ENCODE measurements at places on chromosomes 7 and 10.
A peak's percentile ranks its signal among the peaks of the same experiment; 100 is the strongest.

GRCh38 chr7:4729266-4729665 lies 46.2 kb upstream of the AP5Z1 start:
- no peak for DNase-seq

- DNase-seq: peak; percentile 52
Observed at GRCh38 chr7:100568176-100568895, 5.4 kb downstream of the SAP25 start.

GRCh38 chr7:55546814-55547213 lies 25.5 kb downstream of the VOPP1 start:
- no peak for DNase-seq

- DNase-seq: no peak
Observed at GRCh38 chr7:31058122-31058521, 6.0 kb downstream of the ADCYAP1R1 start.

- DNase-seq: no peak
Observed at GRCh38 chr10:8235253-8236027, 181.0 kb downstream of the GATA3 start.

GRCh38 chr7:107638594-107638993 lies 22.0 kb upstream of the SLC26A4 start:
- DNase-seq: peak; percentile 91

DNA sequence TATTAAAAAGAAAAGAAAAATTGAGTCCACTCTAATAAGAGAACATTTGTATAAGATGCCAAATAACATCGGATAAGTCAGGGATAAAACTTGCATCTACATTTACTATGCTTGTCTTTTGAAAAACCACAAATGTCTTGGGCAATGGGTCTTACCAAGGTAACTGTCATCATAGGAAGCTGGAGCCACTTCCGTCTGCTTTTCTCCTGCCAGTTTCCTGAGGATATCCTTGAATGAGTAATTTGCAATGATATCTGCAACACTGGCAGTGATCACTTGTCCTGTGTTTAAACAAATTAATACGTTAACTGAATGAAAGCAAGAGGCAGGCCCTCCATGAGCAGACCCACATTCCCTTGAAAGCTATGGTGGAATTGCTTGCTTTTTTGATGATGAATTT lies 47.3 kb downstream of the ITGA8 start:
- DNase-seq: no peak

DNA sequence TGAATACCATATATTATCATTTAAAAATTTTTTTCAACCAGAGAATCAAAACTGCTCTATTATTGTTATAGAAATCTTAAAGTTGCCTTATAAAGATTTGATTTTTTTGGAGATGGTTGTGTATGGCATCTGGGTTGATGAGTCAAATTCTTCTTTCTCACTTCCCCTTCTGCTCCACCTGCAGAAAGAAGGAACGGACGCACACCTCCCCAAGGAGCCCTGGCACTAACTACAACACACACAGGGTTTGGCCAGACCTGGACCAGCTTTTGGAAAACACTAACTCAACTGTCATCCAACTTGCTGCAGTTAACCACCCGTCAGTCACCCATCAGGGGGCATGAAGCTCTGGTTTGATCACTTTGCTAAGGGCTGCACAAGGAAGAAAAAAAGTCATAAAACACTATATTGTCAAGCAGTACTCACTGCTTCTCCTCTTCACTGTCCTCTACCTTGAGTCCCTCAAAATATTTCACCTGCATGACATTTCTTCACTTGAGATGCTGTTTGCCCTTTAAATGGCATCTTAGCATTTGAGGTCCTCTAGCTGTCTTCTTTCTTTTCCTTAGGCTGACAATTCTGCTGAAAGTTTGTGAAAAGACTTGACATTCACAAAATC lies 266.7 kb upstream of the PHF14 start:
- peak; percentile 81 for DNase-seq

GRCh38 chr10:5545778-5546710 lies 21.3 kb downstream of the CALML3 start:
- no peak for DNase-seq

GRCh38 chr7:43439631-43440401 lies 143.1 kb upstream of the STK17A start:
- peak; percentile 83 for DNase-seq

GRCh38 chr7:18027628-18028027 lies at the start of gene PRPS1L1:
TSS of gene PRPS1L1 (minus strand) at chr7:18027846.
- DNase-seq: no peak

GRCh38 chr7:157320608-157320980 lies 16.2 kb upstream of the DNAJB6 start:
- no peak for DNase-seq

GRCh38 chr7:106542550-106543220 lies 118.3 kb downstream of the CCDC71L start:
- DNase-seq: peak; percentile 82

DNA sequence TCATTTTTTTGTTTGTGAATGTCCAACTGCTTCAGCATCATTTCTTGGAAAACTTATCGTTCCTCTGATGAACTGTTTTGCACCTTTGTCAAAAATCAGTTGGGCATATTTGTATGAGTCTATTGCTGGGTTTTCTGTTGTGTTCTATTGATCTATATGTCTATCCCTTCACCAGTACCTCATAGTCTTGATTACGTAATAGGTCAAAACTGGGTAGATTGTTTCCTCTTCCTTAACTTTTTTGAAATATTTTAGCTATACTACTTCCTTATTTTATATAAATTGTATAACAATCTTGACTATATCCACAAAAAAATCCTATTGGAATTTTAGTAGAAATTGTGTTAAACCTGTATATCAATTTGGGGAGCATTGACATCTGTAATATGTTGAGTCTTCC lies 104.1 kb upstream of the PALS2 start:
- DNase-seq: no peak

DNA sequence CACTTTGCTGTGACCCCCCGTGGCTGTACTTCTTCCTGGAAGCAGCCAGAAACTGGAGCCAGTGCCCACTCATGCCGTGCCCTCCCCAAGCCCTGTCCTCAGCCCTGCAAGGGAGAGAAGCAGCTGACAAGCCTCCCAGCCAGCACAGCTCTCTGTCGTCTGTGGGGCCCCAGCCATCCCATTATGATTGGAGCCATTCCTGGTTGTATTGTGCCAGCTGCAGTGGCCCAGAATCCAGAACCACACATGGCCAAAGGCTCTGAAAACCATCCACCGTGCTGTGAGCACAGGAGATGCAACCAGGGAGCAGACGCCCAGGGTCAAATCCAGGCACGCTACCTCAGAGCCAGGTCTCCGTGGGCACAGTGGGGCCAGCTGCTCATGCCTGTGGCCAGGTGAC lies 18.7 kb downstream of the GRID2IP start:
- DNase-seq: no peak

- no peak for DNase-seq
Observed at GRCh38 chr7:29937132-29937531, 52.5 kb downstream of the SCRN1 start.

DNA sequence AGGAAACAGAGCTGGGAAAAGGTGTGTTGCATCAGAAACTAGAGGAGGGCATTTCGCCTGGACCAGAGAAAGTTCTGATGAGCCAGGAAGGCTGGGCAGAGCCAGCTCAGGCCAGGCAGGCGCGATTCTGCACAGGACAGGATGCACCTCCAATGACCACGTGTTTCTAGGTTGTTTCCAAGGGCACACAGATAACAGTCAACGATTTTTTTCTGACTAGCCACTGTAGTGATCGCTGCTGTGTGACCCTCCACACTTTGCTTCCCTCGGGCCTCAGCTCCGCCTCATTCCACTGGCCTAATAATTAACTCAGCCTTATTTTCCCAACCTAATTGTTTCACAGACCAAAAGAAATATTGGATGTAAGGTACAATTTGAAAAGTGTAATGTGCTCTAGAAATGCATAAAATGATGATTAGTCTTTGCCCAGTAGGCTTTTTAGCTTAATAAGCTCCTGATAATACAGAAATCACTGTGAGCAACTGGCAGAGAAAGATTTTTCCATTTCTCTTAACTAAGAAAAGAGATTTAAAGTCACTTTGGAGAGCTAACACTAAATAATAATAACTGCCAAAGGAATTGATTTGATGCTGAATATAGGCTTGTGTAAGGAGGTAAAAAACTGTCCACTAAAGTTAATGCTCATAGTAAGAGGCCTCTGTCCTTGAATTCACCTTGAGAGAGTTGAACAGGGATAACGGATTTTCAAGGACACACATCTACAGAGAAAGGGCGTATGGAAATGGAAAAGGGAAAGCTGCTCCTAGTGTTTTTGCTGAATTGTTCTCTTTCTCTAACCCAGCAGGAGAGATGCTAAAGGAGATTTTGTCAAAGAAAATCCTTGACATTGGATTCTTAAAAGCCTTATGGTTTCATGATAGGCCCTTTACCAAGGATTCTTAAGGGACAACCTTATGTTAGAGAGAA lies 291.0 kb upstream of the C7orf33 start:
- no peak for DNase-seq

DNA sequence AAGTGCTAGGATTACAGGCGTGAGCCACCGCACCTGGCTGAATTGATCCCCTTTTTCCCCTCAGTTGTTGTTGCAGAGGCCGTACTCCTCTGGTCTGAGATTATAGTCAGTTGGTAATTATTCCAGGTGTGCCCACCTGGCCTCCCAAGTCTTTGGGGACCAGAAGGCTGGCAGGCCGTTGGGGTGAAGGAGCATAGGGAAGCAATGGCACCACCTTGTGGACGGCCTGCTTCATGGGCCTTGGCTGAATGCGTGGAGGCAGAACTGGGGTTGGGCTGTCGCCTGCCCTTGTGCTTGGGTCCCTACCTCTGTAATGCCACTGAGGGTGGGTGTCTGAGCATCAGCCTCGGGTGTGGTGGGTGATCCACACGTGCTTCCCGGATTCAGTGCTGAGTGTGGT lies 125.7 kb downstream of the RGS10 start:
- peak; percentile 88 for DNase-seq

DNA sequence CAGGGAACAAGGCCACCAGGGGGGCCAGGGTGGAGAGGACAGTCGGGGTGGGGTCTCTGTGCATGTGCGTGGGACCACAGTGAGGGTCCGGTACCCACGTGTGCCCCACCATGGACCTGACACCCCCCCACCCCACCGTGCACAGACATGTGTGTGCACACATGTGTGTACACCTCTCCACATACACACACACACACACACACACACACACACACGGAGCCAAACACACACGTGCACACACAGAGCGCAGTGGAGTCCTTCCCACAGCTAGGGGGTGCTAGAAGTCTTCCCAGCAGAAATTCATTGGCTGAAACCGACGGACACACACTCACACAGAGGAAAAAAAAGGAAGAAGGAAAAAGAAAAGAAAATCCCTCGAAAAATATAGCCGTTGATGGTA lies 42.8 kb upstream of the GNA12 start:
- DNase-seq: peak; percentile 88

- DNase-seq: no peak
Observed at GRCh38 chr10:43078175-43078985, 1.5 kb downstream of the RET start.

DNA sequence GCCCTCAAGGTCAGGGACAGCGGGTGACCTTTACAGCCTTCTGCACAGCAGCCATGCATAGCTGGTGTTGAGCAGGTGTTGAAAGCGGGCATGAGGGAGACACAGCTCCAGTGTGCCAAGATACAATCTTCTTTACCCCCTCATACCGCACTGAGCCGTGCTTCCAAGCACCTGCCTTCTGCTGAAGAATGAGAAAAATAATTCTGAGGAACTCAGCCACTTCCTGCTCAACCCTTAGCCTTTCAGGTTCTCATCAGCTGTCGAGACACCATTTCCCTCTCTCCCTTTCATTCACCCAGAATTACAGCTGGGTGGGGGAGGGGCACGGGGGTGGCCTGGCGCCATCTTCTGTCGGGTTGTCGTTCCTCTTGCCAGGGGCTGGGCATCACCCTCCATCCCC lies 58.6 kb downstream of the COL13A1 start:
- no peak for DNase-seq

DNA sequence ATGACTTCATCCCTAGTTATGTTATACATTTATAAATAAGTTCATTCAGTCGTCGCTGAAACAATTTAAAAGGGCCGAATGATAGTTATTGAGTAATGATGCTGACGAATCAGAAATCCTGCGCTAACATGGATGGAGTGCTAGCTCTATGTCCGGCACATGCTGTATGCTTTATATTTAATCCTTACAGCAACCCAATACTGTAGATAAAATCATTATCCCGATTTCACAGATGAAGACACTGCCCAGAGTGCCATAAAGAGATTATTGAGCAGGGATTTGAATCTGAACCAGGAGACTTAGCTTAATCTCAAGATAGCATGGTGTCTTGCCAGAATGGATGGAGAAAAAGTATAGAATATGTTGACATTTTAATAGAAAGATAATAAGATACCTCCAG lies 1.1 kb upstream of the ICA1 start:
- no peak for DNase-seq

GRCh38 chr7:17402628-17403278 lies 104.3 kb downstream of the AHR start:
- DNase-seq: no peak

DNA sequence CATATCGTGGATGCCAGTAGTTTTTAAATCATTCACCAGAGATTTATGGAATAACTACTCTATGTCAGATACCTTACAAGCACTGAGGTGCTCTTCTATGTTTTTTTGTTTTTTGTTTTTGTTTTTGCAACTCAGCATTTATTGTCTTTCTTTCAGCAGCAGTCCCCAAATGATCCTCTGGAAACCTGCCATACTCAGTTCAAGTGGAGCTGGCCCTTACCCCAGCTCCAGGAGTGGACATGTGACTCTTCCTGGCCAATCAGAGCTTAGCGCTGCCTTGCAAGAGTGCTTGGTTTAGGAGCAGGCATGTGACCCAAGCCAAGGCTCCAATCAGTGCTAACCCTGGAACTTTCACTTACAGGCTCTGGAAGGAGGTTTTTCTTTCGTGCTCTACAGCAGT lies 356.6 kb upstream of the ZMIZ1 start:
- DNase-seq: no peak

GRCh38 chr10:10726101-10726500 lies 291.6 kb upstream of the CELF2 start:
- no peak for DNase-seq

- DNase-seq: no peak
Observed at GRCh38 chr7:64515781-64516180, 47.1 kb downstream of the ZNF680 start.

GRCh38 chr7:108232076-108232475 lies 101.9 kb upstream of the LAMB4 start:
- no peak for DNase-seq

DNA sequence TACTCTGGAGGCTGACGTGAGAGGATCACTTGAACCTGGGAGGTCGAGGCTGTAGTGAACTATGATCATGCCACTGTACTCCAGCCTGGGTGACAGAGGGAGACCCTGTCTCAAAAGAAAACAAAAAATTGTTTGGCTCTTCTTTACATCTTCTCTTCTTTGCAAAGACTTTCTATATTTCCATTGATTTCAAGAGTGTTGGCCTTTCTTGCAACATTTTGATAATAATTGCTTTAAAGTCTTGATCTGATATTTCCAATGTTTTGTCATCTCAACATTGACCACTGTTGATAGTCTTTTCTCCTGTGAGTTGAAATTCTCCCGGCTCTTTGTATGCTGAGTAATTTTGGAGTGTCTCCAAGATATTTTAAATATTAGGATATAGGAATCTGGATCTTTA lies 17.8 kb upstream of the CLDN4 start:
- DNase-seq: no peak

GRCh38 chr7:121744877-121745276 lies 128.1 kb upstream of the PTPRZ1 start:
- DNase-seq: no peak

- no peak for DNase-seq
Observed at GRCh38 chr10:24483701-24484100, 240.0 kb downstream of the ARHGAP21 start.
